ENCODE measurements at places on chromosomes 12 and 14.

DNA sequence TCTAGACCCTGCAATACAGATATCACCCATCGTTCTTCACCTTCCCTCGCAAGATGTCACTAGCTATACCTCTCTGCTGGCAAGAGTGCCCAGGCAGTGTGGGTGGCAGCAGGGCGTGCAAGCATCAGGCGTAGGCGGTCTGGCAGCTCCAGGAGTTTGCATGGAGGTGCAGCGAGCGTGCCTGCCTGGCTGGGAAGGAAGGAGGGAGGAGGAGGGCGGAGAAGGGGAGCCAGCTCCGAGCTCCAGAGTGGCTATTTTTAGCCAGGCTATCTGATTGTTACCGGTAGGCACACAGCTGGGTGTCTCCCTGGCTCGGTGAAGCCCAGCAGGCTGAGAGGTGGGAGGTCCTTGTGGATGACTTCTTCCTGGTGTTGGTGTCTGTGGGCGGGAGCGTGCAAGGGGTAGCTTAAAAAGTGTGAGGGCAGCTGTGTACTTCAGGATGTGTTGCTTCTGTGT, 6.2 kb downstream of the FOXJ2 start:
- no peak for DNase-seq

GRCh38 chr12:95709152-95709551, 81.4 kb downstream of the NTN4 start:
- no peak for DNase-seq

GRCh38 chr14:104214431-104215218, 76.2 kb downstream of the KIF26A start:
- DNase-seq: no peak

- no peak for DNase-seq
Observed at GRCh38 chr12:75739912-75740311, 228.5 kb upstream of the KRR1 start.

DNA sequence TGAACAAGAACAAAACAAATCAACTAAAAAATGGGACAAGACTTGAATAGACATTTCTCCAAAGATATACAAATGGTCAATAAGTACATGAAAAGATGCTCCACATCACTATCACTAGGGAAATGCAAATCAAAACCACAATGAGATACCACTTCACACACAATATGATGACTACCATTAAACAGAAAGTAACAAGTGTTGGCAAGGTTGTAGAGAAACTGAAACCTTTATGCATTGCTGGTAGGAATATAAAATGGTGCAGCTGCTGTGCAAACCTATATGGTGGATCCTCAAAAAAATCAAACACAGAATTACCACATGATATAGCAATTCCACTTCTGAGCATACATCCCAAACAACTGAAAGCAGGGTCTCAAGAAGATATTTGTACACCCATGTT, 5.2 kb downstream of the SMAGP start:
- DNase-seq: no peak

DNA sequence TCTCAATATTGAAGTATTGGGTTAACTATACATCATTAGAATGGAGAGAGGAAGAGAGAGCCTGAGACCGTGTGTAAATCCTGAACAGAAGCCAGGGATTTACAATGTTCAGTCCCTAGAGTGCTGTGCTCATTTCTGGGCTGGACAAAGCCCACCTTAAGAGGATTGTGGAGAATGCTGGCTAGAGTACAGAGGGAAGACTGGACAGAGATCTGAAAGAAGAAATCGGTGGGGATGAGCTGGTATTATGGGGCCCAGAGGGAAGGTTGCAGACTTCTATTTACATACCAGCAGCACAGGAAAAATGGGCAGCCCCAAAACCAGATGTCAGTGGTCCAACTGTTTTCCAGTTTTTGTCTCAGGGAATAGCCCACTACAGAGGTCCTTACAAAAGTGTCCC, 42.3 kb downstream of the RTN1 start:
- DNase-seq: no peak

- no peak for DNase-seq
Observed at GRCh38 chr14:68460541-68460940, 332.3 kb downstream of the ZFP36L1 start.

- no peak for DNase-seq
Observed at GRCh38 chr12:50537538-50537919, 32.7 kb downstream of the DIP2B start.

DNA sequence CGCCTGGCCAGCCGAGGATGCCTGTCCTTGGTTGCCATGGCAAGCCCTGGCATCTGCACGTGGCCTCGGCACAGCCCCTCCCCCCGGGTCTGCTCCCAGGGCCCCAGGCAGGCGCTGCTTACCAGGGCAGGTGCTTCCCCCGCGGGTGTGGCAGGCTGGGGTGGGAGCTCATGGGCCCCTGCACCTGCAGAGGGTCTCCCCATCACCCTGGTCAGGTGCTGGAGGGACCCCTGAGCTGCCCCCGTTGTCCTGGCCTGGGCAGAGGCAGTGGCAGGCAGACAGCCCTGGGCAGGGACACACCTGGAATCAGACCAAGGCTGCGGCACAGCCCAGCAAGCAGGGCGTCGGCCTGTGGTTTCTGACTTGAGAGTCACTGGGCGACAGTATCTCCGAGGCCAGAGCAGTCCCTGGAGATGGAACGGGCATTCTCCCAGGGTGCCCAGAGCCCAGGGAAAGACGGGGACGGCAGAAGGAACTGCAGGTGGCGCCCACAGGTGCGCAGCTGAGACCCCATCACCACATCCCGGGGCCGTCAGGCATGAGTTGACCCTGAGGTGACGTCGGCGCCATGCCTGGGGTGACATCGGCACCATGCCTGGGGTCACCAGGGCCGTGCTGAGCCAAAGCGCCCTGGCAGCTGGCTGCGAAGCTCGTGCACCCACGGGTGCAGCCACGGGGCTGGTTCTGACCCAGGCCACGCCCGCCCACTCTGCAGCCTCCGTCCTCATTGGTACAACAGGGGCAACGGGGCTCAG, 56.1 kb upstream of the FBRSL1 start:
- DNase-seq: no peak

- no peak for DNase-seq
Observed at GRCh38 chr12:89251342-89252271, 100.7 kb downstream of the DUSP6 start.

GRCh38 chr12:121441555-121441954, 41.6 kb downstream of the RNF34 start:
- no peak for DNase-seq

- DNase-seq: peak; percentile 24
Observed at GRCh38 chr14:71320734-71321573, 413.7 kb downstream of the PCNX1 start.

- DNase-seq: no peak
Observed at GRCh38 chr12:105956662-105957457, 181.9 kb downstream of the NUAK1 start.

DNA sequence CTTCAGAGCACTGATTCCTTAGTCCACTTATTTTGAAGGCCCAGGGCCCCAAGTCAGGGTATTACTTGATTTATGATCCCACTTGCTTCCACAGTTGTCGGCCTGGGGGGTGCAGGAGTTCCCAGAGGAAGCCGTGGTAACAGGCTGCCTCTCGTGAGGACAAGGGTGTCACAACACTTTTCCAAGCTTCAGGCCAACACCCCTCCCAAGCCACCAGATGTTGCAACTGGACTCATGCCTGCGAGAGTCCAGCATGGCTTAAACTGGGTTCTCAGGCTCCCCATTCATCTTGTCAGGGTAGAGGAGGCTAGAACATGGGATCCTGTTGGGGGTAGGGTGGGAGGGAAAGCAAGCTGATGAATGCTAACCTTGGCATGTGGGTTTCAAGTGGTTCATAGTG, 56.1 kb downstream of the BMP4 start:
- no peak for DNase-seq

DNA sequence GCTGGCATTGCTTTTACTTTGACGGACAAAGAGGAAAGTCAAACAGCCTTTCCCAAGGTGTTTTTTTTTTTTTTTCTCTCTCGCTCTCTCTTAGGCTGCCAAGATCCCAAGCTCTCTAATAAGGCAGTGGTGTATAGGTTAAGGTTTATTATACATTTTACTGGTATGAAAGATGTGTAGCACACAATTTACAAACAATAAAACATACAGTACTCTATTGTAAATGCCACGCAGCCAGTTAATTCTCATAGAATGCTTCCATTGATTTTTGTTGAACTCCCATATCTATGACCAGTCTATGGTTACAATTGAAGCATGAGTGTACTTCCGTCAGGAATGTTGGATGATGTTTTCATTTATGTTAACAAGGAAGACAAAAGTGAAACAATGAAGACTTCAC, 106.4 kb upstream of the GSC start:
- DNase-seq: no peak

GRCh38 chr12:106045251-106045674, 93.5 kb downstream of the NUAK1 start:
- no peak for DNase-seq

- DNase-seq: no peak
Observed at GRCh38 chr12:30926243-30927221, at the start of gene TSPAN11. Gene TSPAN11, plus strand, starts transcription at chr12:30926748. Its CDS starts 27,244 bp downstream, at chr12:30953992.

GRCh38 chr14:31258427-31259039, 50.9 kb upstream of the HECTD1 start:
- no peak for DNase-seq

- DNase-seq: no peak
Observed at GRCh38 chr12:20946732-20947131, 136.2 kb downstream of the SLCO1B3 start.

DNA sequence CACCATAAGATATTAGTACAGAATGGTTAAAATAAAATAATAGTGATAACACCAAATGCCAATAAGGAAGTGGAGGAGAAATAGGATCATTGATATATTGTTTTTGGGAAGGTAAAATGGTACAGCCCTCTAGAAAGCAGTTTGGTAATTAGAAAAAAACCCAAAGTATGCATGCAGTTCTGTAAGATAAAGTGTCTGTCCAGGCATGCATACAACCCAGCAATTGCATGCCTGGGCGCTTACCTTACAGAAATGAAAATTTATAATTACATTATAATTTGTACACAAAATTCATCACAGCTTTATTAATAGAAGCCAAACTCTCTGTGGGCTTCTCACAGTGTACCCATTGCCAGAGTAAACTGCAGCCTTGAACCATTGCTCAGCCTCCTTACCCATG, 124.7 kb downstream of the TTC6 start:
- DNase-seq: no peak

DNA sequence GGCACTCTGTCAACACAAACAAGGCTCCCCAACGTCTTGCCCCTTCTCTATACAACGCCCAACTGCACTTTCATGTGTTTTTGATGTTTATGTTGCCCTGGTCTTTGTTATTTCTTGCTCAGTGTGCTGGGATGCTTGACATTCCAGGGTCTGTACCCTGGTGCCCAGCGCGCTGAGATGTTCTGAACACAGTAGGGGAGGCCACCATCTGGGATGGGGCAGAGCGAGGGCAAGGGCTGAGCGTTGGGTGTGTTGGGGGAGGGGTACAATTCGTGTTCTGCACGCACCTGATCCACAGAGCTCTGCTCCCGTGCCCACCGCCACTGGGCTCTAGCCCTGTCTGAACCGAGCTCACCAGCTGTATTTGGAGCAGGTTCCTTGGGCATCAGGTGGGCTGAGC, 52.9 kb downstream of the ISCA2 start:
- DNase-seq: no peak

DNA sequence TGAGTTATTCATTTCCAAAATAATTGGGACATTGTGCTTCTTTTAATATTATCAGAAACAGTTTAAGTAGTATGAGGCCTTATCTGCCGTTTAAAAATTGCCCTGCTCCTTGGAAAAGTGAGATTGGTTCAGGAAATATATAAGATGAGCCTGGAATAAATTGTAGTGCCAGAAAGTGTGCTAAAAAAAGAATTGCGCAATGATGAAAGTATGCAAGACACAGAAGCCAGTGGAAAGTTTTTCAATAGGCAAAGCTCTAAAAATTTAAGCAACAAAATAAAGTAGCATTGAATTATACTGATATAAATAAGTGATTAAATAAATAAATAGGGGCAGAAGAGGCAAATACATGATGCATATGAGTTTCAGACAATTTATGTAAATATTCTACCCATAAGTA, 834.9 kb downstream of the BCL11B start:
- DNase-seq: no peak

DNA sequence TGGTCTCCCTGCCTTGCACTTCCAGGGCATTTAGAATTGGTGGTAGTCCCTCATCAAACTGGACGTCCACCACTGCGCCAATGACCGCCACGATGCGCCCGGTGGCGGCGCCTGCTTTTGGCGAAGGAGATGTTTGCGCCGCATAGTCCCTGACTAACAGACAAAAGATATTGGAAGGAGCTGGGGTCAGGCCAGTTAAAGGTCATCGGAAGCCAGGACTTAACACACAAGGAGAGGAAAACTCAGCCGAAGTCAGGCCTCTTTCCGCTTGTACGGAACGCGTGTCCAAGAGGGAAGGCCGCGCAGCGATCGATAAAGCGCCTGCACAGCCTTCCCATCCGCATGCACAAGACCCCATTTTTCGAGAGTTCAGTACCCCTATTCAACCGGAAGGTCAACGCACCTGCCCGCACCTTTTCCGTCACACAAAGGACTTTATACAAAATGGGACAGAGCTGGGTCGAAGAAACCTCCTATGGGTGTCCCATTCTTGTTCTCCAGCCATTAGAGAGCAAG, 525 bp downstream of the ATP5F1B start:
- DNase-seq: no peak

DNA sequence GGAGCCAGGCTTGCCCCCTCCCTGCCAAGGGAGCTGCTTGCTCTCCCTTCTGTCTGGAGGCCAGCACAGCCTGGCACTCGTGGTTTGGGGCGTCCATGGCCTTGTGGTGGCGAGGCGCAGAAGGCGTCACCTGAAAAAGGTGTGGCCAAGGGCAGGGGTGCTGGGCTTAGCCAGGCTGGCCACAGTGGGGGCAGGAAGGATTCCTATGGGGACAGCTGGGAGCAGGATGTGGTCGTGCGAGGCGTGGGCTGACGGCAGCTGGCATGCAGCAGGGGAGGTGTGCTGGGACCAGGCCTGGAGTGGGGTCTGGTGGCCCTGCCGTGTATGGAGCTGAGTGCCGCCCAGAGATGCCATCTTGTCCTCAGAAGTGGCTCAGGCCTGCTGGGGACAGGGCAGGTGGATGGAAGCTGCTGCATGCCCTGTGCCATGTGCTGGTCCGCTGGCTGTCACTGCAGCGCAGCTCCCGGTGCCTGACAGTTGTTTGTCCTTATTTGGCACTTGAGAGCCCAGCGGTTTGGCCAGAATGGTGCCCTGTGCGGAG, 30.0 kb downstream of the SH2B3 start:
- no peak for DNase-seq

GRCh38 chr14:69850086-69850735, 29.0 kb upstream of the SMOC1 start:
- DNase-seq: no peak

- DNase-seq: no peak
Observed at GRCh38 chr14:70472253-70473159, 20.5 kb downstream of the ADAM21 start.

- no peak for DNase-seq
Observed at GRCh38 chr12:89833337-89834252, 125.0 kb upstream of the ATP2B1 start.
